ENCODE measurements at places on chromosomes 3 and 15.

DNA sequence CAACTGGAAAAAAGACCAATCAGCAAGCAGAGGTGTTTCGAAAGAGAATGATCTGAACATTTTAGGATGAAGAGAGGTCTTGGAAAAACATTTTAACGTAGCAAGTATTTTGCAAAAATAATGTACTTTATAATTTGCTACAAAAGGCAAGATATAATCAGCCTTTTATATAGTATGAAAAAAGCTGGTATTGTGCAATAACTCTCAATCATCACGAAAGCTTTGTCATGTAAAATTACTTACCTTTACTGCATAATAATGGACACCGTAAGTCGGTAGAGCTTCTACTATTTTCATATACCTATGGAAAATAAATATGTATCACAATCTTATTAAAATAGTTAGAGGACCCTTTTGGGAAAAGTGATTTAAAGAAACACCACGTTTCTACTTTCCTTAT is 95.7 kb upstream of the LMOD3 start:
- DNase-seq: no peak

DNA sequence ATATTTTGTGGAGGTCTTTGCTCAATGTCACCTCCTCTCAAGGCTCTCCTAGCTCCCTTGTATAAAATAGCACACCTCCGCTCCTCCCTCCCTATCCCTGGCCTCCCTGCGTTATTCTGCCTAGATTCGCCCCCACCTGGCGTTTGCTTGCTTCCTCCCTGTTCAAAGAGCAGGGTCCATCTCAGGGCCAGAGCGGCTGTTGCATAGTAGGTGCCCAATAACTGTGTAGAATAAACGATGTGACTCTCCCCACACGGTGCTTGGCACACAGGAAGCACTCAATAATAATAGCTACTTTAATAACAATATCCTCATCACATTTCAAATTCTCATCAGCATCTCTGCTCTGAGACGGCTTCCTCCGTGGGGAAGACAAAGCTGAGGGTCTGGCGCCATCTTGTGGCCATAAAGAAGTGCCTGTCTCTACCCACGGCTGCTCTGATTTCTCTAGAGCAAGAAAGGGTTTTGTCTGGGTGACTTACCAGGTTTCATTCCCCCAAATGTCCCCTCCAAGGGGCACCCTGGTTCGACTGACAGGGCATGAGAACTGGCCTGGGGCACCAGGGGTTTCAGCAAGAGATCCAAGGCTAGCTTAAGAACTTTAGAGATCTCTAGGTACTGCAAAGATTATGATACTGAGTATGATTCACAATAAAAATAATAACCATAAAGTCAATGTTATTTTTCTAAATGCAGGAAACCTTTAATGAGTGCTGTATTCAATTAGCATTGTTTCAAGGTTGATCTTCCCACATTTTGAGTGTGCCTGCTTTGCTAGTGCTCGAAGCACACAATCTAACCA is 16.1 kb downstream of the CD276 start:
- DNase-seq: peak; percentile 67

DNA sequence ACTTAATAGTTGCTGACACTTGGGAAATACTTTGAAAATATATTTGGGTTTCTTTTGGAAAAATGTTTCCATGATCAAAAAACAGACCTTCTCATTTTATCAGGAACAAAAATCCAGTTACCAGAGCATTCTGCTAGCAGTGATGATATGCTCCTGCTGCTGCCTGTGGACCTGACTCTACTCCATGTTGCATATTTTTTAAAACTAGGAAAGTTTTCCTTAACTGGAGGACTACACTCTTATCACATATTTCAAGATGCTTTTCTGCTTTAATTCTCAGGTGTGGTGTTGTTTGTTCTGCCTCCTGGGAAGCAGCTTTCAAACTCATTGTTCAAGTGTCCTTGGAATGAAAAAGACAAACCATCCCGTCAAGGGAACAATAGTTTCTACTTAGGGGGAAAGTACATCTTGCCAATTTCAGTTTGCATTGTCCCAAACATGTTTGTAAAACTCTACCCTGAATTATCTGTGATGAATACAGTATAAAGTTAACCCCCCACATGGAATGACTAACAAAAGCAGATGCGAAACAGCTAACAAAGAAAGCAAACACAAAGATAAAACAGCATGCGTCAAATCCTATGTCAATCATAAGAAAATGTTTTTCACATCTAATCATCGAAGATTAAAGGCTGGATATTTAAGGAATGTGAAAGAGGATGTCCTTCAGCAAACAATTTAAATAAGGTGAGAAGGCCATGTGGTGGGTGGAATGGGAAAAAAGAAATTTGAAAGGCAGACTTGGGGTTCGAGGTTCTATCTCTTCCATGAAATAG is 40.1 kb upstream of the PSMD6 start:
- no peak for DNase-seq

DNA sequence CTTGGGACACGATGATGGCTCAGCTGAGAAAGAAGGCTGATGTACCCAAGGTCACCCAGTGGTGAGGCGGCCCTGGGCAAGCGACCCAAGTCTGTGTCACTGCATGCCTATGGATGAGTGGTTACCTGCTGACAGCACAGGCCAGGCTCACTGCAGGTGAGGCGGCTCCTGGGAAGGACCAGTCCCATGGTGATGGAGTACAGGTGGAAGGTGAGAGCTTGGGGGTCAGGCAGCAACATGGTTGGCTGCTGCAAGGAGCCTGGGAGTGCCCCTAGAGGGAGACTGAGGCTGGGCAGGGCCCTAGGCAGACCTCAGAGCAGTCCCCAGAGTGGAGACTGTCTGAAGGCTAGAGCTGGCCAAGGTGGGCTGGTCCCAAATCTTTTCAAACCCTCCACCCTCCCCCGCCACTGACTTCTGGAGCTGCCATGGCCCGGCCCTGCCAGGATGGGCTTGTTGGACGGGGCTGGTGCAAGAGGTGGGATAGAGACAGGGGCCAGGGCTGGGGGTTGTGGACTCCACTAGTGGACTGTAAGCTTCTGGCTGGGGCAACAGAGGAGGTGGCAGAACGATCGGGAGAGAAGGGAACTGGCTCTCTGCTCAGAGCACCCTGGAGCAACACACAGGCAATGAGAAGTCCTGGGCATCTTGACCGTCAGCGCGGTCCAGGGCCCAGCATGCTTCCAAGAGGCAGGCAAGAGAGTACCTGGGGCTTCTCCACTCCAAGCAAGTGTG is 72.5 kb upstream of the SLC6A11 start:
- no peak for DNase-seq

DNA sequence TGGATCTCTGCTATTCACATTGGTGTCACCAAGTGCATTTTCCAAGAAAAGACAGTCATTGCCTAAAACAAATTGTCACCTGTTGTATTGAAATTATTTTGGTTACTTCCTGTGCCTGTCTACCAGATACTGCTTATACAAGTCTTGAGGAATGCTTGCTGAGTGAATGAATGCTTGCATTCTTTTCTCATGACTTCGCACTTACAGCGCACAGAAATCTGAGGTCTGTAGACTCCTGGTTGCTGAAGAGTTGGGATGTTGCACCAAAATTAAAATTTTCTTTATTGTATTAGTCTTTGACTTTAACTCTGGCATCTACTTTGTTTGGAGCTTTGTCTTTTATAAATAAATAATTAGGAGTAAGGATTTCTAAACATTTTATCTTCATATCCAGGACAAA is 28.4 kb downstream of the SH3GL3 start:
- DNase-seq: no peak

- no peak for DNase-seq
Observed at GRCh38 chr3:50293079-50293801, 1.0 kb upstream of the IFRD2 start.

DNA sequence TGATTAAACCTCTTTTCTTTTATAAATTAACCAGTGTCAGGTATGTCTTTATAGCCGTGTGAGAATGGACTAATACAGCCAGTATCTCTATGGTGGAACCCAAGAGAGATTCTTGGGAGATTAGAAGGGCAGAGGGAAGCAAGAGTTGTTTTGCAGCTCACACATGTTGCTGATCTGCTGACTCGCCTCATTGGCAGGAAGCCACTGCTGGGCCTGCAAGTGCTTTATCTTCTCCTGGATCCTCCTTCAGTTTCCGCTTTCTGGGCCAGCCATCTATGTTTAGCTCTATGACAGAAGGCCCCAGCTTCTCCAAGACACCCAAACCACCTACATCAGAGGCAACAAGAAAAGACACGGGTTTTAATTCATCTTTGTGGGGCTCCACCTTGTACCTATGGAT is 23.4 kb upstream of the GALNT15 start:
- no peak for DNase-seq

GRCh38 chr15:79190093-79190492 is 92.4 kb upstream of the ANKRD34C start:
- no peak for DNase-seq

- no peak for DNase-seq
Observed at GRCh38 chr3:11596387-11596786, 47.3 kb downstream of the VGLL4 start.

DNA sequence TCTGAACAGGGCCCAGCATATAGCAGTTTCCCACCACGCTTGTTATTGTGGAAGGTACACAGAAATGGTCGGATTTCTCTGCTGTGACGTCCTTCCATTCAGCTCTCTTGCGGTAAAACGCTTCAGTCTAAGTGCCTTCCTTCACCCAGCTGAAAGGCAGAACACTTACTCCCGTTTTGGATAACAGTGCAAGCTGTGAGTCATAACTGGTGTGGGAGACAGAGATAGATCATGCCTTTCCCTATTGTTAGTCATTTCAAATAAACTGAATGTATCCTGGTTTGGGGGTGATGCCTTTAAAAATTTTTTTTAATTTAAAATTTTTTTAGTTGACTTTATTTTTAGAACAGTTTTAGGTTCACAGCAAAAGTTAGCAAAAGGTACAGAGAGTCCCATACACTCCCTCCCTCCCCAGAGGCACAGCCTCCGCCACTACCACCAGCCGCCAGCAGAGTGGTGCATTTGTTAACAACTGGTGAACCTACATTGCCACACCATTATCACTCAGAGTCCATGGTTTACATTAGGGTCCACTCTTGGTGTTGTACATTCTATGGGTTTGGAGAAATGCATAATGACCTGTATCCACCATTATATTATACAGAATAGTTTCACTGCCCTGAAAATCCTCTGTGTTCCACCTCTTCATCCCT is 94.9 kb upstream of the NSMCE3 start:
- no peak for DNase-seq

DNA sequence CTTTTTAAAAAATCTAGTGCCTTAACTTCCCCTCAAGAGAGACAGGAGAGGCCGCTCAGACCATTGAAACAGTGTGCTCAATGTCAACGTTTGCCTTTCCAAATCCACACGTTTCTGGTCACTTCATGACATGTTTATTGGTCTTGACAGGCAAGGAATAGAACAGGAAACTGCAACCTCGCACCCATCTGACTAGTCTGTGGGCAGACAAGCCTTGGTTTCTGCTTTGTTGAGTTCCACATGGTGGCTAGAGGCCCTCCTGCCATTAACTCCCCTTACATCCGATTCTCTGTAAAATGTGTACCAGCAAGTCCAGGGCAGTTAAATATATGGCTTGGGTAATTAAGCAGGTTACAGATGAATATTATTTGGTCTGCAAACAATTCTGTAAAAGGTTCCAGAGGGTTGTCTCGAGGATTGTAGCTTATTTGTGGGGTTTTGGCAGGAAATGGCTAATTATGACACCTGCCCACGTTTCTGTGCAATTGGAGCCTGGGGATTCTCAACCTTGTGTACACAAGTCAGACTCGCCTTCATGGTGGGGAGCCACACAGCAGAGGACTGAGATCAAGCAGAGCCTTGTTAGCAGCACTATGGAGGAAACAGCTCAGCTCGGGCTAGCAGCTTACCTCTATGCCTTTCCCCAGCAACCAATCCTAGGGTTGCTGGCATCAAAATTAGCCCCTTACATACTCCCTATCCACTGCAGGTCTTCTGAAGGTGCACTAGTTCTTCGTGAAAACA is 317.5 kb upstream of the IGF1R start:
- DNase-seq: no peak

DNA sequence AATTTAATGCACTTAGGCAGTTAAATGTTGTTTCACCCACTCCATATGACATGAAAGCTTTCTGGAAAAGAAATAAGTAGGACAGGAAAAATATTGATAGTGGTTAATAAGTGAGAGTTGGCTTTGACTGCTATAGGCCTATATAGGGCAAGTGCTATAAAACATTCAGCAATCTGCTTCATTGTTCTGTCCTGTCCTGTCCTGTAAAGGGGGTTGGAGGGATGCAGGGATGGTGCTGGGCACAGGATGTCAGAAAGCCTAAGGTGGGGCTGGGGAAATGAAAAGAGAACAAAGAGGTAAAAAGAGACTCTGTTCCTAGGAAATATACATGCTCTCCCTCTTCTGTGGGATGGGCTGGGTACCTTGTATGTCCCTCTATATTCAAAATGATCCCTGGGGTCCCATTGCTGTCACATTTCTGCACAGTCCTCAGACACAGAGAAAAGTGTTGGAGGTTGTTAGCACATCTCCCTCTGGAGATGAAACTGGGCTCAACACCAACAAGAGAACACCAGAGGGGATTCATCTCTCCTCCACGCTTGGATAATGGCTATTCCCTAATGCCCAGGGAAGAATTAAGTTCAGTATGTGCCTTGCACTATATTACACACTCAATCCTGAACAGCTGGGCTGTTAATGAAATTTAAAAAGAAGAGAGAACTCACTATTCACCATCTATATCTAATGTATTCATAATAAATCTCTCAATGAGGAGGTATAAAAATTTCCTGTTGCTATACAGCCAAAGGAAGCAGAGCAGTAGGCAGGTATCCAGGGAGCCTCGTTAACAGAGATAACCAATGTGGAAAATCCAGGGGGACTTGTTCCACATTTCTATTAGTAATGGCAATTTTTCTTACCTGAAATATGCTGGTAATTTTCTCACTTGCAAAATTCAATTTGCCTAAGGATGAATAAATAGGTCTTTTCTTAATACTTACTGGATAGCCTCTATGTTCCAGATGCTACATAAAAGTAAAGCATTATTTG is 108.1 kb upstream of the ZBED2 start:
- no peak for DNase-seq

DNA sequence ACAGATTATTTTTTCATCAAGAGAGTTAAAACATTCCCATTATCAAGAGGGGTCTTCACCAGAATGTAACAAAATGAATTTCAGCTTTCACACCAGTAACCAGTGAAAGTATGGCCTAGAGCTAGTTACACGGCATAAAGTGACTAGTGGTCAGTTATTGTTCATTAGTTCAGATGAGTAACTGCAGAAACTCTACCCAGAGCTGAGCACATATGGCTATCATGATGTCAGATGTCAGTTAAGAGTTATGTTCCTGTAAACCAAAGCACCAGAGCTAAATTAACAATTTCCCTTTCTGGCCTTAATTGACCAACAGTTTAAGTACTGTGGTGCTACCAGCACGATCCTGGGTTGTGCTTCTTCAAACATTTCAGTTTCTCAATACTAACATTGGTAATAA is 6.6 kb upstream of the MRPS25 start:
- no peak for DNase-seq

GRCh38 chr3:37993820-37994638 is 3.4 kb downstream of the VILL start:
- peak; percentile 40 for DNase-seq

- no peak for DNase-seq
Observed at GRCh38 chr3:2929574-2929973, 180.6 kb downstream of the IL5RA start.

DNA sequence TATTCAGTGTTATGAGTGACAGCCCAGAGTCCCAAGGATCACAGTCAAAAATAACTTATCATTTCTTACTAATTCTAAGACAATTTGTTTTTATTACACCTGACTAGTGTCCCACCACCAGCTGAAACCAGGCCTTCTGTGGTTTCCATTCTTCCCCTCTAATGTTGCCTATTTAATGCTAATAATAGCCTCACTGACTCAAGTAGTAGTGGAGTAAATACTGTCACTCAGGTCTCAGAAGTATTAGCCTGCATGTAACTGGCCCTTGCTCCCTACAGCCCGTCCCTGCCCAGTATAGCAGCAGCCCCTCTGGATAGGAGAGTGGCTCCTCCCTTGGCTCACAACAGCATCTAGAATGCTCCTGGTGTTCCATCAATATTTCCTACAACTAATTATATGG is 665.5 kb downstream of the NTRK3 start:
- no peak for DNase-seq
